Heart right ventricle (tissue), 16 donors: ENCODE measurements at places on chromosomes 7 and 10. TPM values are rescaled to one million over a fixed set of nuclear protein-coding genes. Genes with fewer than 3 reads are reported as not detected.

The DHX32 gene
- total RNA-seq = 54.0 TPM

The SLC25A13 gene
- 11.8 TPM for total RNA-seq

The SHH gene
- total RNA-seq = not detected

- peak; percentile 67 for DNase-seq
These were observed 33.6 kb downstream of the VSTM4 start for GRCh38 chr10:49081547-49082275.

DNA sequence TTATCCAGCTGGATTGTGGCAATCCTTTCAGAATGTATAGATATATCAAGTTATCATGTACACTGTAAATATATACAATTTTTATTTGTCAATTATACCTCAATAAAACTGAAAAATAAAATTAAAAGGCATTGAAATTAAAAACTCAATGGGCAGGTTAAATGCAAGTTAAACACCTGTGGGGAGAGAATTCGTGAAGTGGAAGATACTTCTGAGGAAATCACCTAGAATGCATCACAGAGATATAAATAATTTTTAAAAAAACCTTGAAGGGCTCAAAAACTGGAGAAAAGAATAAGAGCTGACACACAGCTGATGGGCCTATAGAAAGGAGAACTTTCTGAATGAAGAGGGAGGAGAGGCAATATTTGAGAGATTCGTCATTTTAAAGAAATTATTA lies 37.2 kb upstream of the DRGX start:
- DNase-seq = no peak

DNA sequence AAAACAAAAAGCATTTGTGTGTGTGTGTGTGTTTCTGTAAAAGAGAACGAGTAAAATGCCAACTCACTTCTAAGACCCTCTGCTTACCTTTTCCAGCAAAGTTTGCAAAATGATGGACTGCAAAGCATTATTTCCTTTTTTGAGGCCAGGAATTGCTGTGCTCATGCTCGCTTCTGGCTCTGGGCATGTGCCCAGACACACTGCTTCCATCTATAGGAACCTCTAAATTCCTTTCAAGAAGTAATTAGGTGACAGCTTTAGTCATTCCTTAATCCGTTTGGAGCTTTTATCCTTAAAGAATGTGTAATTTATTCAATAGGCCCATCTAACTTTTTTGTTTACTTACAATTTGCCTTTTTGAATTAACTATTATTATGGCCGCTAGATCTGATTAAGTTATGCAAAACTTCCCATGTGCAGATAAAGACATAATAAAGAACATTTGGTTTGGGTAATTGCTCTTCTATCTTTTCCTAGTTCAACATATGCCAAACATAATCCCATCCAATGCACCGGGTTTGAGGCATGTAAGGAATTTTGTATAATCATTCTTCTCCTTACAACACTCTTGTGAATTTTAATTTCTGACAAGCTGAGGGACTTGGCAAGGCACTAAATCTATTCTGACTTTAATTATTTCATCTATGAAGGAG lies 34.7 kb downstream of the A1CF start:
- DNase-seq = no peak

DNA sequence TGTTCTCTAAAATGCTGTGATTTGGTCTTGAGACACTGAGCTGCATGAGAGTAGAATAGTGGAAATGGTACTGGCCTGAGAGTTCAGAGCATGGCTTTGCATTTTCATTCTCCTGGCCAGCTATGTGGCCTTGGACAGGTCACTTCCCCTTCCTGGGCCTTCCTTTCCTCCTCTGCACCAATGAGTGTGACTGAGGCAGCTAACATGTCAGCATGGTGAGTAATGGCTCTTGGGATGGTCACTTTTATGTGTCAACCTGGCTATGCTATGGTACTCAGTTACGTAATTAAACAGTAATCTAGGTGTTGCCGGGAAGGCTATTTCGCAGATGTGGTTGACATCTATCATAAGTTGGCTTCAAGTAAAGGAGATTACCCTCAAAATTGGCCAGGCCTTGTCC lies 109.3 kb downstream of the RTKN2 start:
- DNase-seq = no peak

- DNase-seq = no peak
These were observed 55.6 kb upstream of the SHH start for GRCh38 chr7:155867734-155868400.

DNA sequence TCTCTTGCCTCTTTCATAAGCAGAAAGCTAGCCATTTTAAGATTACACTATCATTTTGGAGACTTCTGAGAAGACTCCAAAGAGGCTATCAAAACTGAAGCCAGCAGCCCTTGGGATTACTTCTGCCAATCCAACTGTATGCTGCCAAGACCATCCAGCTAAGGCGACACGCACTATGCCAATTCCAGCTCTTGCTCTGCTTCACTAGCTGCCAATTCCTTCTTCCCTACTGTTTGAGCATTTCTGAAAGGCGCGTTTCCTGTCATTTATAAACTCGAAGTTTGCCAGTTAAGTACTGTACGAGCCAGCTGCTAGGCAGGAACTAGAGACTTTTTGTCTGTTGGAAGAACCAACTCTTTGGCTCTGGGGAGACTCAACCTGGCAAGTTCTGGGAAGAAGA lies 36.5 kb downstream of the MALSU1 start:
- no peak for DNase-seq

GRCh38 chr7:51545131-51545530 lies 228.5 kb upstream of the COBL start:
- DNase-seq = no peak
